Activated T-cell treated with anti-CD3 and anti-CD28 coated beads for 4 hours (primary cell): ENCODE measurements at places on chromosomes 7 and 10.

DNA sequence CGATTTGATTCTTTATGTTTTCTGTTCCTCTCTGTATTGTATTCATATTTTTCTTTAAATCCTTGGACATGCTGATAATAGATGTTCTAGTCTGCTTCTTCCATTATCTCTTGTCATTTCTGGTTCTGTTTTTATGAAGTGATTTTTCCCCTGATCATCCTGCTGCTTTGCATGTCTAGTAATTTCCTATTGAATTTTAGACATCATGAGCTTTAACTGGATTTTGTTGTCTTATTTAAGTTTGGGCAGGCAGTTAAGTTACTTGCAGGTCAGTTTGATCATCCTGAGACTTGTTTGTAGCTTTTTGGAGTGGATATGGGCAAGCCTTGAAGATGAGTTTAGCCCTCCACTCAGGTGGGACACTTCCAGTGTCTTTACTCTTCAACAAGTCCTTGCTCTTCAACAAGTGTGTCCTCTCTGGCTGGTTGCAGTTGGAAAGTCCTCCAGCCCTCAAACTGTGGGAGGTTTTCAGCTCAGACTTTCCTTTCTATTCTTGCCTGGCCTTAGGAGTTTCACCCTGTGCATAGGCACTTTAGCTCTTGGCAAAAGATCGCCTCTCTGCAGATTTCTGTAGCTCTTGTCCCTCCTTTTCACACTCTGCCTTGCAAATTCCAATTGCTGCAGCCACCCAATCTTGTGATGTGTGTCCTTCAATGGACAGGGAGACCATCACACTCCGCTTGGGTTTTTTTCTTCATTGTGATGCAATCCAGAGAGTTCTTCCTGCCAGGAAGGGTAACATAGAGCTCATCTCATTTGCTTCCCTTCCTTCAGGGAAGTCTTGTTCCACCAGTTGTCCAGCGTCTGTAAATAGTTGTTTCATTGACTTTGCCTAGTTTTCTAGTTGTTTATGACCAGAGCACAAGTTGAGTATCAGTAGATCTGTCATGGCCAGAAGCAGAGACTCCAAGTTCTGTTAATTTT, 197.2 kb upstream of the SH2B2 start:
- DNase-seq, result no peak

GRCh38 chr7:44703921-44704320, 44.7 kb upstream of the ZMIZ2 start:
- no peak for DNase-seq

DNA sequence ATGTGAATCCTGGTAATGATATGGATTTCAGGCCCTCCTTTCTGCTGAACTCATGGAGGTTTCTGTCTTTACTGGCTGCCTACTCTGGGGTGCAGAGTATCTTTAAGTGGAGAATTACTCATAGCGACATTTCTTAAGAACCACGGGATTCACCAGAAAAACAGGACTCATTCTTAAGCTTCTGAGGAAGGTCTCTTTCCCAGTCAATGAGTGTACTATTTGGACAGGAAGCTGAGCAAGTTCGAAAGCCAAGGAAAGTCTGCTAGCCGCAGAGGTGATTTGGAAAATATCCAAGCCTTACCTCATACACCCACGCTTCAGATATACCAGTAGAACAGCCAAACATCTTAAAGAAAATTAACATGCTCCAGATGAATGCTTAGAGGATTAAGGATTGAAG, 377.6 kb upstream of the MYO3A start:
- DNase-seq, result no peak

DNA sequence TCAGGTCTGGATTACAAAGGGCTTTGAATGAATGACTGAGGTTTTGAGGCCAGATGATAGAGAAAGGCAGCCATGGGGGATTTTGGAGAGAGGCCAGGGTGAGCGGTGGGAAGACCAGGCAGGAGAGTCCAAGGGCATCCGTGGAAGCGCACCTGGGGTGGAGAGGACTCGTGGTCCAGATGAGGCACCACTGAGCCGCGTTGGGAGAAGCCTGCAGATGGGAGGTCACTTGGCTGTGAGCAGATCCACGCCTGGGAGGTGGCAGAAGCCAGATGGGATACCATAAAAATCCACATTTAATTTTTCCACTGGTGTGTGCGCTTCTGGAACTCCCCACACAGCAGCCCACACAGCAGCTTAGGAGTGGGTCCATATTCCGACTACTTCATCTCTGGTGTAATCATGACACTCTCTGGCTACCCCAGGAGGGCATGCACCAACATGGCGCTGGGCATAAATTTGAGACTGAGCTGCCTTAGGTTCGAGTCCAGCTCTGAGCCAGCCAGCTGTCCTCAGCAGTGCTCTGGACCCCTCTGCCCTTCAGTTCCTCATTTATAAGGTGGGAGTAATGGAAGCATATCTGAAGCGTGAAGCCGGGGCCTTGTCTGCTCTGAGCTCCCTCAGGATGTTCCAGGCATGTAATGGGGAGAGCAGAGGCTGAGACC, 90.2 kb upstream of the FAM20C start:
- DNase-seq, result no peak

- no peak for DNase-seq
These were observed 390.1 kb downstream of the NXPH1 start for GRCh38 chr7:8823486-8823885.

- no peak for DNase-seq
These were observed 448 bp upstream of the GOLGA7B start for GRCh38 chr10:97849103-97849686.

- no peak for DNase-seq
These were observed 17.1 kb upstream of the HTR5A start for GRCh38 chr7:155053002-155053401.

GRCh38 chr7:24017519-24017918, 266.5 kb upstream of the NPY start:
- DNase-seq, result no peak

- DNase-seq, result no peak
These were observed 175.5 kb downstream of the ADAM12 start for GRCh38 chr10:126212738-126213137.

DNA sequence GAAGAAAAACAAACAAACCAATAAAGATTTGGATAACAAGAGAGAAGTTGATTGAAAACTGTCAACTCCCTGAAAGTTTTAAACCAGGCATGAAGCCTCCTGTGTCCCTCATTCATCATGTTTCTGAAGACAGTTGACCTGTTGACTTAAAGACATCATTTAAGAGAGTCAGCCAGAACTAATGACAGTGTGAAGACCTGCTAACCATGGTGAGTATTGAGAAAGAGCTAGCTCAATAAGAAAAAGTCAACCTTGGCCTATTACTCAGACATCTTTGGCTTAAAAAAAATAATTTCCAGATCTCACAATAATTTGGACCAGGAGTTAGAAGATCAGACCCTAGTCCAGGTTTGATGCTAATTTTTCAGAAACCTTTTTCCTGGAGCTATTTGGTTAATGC, 45.3 kb upstream of the ANKRD1 start:
- DNase-seq, result no peak

- no peak for DNase-seq
These were observed 125.4 kb downstream of the ITIH5 start for GRCh38 chr10:7541137-7542087.
